Esophagus squamous epithelium (tissue), 5 donors: ENCODE measurements at places on chromosomes 5 and 9.

GRCh38 chr5:6875376-6875775, 162.1 kb downstream of the TENT4A start:
- no peak for DNase-seq

DNA sequence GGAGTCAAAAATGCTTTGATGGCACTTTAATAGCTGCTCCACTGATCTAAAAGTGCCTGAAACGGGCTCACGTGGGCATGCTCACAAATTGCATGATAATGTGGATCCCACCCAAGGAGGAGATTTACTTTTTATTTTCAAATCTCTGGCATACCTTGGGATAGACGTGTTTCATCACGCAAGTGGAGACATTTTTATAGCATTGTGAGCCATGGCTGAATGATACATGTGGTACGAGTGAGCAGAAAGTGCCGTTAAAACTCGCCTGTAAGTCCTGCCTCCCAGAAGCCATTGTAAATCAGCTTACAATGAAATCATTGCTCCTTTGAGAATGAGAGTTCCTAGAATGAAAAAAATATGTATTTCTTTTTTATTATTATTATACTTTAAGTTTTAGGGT, 514.7 kb downstream of the MAT2B start:
- no peak for DNase-seq

DNA sequence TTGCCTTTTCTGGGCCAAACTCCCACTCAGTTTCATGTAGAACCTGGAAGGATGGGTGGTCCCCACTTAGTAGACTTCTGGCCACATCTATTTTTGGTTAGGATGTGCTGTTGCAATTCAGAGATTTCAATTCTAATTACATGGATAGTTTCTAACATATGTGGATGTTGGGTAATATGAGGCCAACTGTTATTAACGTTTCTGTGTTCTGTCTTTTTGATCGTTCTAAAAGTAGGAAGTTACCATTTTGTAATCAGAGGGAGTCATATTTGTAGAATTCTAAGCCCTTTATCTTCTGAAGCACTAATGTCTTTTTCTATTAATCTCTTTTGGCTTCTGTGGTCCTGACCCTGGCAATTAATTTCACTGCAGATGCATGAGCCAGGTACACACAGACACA, 141.6 kb upstream of the SPEF2 start:
- no peak for DNase-seq

DNA sequence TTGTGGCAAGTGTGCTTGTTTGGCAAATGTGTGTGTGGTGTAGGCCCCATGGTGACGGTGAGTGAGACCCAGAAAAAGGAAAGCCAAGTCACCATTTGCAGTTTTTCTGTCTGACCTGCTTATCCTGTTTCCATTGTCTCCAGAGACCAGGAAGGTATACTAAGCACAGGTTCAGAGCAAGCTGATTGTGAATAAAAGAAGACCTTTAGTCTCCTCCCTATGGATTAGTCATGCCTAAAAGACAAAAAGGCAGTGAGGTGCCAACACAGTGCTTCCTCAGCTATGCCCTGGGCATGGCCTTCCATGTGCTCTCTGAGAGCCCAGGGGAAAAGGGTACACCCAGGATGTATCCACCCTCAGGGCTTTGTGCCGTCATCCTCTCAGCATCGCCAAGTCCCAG, 49.2 kb upstream of the SHOC1 start:
- DNase-seq: no peak

GRCh38 chr5:87394411-87395165, 18.1 kb downstream of the CCNH start:
- no peak for DNase-seq

DNA sequence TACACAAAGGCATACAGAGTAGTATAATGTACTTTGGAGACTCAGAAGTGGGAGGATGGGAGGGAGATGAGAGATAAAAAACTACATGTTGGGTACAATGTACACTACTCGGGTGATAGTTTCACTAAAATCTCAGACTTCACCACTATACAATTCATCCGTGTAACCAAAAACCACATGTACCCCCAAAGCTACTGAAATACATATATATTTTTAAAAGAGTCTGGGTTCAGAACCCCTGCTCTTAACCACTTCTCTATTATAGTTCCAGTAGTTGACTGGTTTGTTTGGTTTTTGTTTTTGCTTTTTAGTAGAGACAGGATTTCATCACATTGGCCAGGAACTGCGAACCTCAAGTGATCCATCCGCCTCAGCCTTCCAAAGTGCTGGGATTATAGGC, 22.6 kb downstream of the SGTB start:
- no peak for DNase-seq

- no peak for DNase-seq
Observed at GRCh38 chr9:127909839-127910273, 7.0 kb downstream of the ST6GALNAC4 start.

- DNase-seq: no peak
Observed at GRCh38 chr5:138738399-138738798, 14.8 kb upstream of the CTNNA1 start.

- no peak for DNase-seq
Observed at GRCh38 chr5:103260951-103261350, 2.4 kb downstream of the MACIR start.

- no peak for DNase-seq
Observed at GRCh38 chr5:79183011-79183410, 52.9 kb upstream of the JMY start.

DNA sequence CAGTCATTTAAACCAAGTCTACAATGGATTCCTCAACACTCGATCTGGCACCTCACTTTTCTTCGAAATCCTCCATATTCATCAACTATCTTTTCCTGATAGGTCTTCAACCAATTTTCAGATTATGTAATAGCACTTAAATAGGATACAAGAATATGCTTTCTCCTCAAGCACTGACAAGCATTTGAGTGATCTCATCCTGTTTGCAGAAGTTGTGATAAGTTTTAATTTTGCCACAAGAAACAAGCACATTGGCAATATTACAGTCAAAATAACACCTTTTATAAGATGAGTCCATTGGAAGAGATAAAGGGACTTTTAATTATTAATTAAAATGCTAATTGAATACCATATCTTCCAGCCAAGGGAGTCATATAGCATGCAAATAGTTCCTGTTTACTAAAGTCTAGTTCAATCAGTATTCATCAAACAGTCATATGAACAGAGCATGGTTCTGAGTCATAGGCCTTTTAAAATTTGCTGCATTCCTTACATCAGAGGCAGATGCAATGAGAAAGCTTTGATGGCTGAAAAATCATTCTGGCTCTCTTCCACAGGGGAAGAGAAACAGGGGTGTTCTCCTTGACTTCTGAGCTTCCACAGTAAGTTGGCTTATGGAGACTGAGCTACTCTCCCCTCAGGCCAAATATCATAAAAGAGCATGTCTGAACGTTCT, 32.7 kb upstream of the ZCCHC9 start:
- no peak for DNase-seq

DNA sequence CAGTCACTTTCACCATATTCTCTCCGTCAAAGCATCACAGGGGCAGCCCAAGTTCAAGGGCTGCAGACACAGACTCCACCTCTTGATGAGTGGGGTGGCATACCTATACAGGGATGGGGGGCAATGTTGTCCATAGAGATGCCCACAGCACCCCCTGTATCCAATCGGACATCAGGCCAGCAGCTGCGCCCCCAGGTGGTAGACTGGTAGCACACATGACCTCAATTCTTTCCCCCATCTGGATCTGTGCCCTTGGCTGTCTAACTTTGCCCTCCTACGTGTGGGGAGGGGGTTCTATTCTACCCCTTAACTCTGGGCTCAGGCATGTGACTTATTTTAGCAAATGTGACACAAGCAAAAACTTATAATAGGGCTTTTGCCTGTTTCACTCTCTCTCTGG, 84.0 kb upstream of the SLC25A48 start:
- no peak for DNase-seq

GRCh38 chr5:428219-428618, 14.8 kb upstream of the EXOC3 start:
- DNase-seq: no peak

- no peak for DNase-seq
Observed at GRCh38 chr5:141504216-141504615, 15.3 kb downstream of the PCDHGC5 start.

DNA sequence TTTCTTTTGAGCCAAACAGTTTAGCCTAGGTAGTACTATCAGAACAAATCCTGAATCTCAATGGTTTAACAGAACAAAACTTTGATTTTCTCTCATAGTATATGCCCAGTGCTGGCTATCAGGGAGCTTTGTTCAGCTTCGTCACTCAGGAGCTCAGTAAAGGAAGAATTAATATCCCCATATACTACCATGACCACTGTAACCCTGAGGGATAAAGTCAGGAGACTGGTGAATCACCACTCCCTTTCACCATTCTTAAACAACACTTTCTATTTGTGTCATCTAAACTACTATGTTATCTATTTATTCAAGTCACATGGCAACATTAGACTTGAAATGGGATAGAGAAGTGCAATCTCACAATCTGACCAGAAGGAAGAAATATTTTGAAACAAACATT, 522.6 kb upstream of the COX7C start:
- DNase-seq: no peak

DNA sequence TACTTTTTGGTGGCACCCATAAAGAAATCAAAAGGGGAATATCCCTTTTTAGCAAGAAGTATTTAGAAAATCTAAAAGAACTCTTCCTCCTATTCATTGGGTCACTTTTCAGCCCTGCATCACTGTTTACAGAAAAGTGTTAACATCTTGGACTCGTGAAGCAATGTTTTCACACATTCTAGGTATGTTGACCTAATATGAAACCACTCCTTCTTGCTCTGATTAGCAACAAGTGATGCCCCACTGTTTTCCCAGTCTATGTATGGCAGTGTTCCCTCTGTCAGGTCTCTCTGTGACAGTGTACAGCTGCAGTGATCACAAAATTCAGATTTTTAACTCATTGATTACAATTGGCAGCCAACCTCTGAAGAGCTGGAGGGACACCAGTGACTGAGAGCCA, 148.2 kb upstream of the SLC12A2 start:
- DNase-seq: no peak

DNA sequence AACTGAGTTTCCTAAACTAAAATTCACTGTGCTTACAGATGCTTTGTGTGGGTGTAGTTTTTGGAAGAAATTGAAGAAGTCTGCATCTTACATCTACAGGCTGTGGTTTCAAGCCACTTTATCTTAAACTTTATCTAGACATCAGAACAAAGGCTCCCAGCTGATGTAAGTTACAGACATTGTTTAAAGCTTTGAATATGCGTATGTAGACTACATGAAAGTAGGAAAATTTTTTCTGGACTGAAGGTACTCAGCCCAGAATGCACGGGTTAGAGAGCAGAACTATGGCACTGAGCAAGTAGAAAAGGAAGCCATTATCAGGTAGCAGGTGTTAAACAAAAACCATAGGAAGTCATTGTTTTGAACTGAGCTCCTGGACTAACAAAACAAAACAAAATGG, 185.4 kb downstream of the TTC39B start:
- no peak for DNase-seq

GRCh38 chr9:95190413-95190812, 127.1 kb downstream of the FANCC start:
- DNase-seq: no peak

GRCh38 chr9:124776618-124776953, 347 bp upstream of the OLFML2A start:
- no peak for DNase-seq

GRCh38 chr9:124840300-124840833, 12.9 kb upstream of the WDR38 start:
- no peak for DNase-seq

DNA sequence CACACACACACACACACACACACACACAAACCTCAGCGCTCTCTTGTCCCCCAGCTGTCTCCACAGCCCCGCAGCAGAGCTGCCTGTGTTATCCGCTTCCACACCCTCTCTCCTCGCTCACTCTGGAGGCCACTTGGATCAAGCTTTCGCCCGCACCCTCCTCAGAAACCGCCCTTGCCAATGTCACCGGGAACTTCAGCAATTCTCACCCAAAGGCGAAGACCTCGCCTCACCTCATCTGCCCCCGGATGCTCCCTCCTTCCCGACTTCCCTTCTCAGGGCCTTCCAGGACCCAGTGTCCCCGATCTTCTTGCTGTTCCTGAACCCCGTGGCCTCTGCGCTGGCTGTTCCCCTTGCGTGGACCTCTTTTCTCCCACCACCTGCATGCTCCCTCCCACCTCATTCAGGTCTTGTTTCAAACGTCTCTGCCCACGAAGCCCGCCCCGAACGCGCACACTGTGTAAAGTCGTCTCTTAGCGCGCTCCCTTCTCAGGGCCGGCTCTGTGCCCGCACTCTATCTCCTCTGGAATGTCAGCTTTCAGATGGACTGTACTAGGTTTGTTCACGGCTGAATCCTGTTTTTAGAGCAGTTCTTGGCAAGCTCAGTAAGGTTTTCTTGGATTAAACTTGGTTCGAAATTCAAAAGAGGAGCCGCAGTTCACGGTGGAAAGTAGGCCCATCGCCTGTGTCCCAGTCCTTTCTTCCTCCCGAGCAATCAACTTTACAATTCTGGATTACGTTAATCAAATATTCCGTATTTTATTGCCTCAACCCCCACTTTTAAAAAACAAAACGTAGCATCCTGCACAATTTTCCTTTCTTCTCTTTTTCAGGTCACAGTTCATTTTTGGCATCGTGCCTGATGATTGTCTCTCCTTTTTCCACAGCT, 1.0 kb upstream of the TRIM7 start:
- no peak for DNase-seq

DNA sequence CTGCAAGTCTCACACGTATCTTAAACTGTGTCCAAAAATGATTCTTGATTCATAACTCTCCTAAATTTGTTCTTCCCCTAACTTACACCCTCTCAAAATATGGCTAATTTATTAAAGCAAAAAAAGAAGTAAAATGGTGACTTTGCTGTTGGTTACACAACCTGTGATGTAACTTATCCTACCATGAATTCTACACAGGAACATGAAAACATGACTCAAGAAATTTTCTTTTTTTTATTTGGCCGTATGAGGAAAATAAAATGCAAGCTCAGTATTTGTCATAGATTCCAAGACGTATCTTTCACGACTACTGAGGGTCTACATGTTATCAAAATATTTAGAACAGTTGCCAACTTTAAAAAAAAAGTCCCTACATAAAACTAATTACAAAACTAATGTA, 9.2 kb downstream of the LIFR start:
- no peak for DNase-seq

GRCh38 chr9:138013836-138014562, 136.4 kb downstream of the CACNA1B start:
- no peak for DNase-seq

GRCh38 chr9:133514460-133515239, 10.1 kb downstream of the MYMK start:
- no peak for DNase-seq

GRCh38 chr9:120729791-120730241, 15.5 kb upstream of the MEGF9 start:
- DNase-seq: no peak

GRCh38 chr9:112711050-112711689, 6.7 kb downstream of the INIP start:
- no peak for DNase-seq
